ENCODE measurements at places on chromosomes 12 and 14.

DNA sequence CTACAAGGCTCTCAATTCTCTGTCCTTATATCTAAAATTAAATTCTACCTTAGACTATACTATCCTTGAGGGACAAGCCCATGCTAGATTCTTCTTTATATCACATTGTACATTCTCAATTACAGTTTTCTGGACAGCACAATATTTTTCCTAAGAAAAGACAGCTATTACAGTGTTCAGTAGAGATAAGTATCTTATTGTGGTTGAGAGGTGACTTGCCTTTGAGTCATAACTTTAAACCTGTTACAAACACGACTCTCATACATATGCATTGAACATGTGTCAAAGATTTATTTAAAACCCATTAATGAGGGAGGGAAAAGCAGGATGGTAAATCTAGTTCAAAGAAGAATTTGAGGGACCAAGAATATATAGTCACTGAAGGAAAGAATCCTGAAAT, 61.1 kb downstream of the TPH2 start:
- no peak for DNase-seq

- no peak for DNase-seq
Measured at GRCh38 chr12:79023261-79023660, 158.7 kb downstream of the SYT1 start.

- no peak for DNase-seq
Measured at GRCh38 chr12:98062464-98063245, 452.7 kb upstream of the TMPO start.

DNA sequence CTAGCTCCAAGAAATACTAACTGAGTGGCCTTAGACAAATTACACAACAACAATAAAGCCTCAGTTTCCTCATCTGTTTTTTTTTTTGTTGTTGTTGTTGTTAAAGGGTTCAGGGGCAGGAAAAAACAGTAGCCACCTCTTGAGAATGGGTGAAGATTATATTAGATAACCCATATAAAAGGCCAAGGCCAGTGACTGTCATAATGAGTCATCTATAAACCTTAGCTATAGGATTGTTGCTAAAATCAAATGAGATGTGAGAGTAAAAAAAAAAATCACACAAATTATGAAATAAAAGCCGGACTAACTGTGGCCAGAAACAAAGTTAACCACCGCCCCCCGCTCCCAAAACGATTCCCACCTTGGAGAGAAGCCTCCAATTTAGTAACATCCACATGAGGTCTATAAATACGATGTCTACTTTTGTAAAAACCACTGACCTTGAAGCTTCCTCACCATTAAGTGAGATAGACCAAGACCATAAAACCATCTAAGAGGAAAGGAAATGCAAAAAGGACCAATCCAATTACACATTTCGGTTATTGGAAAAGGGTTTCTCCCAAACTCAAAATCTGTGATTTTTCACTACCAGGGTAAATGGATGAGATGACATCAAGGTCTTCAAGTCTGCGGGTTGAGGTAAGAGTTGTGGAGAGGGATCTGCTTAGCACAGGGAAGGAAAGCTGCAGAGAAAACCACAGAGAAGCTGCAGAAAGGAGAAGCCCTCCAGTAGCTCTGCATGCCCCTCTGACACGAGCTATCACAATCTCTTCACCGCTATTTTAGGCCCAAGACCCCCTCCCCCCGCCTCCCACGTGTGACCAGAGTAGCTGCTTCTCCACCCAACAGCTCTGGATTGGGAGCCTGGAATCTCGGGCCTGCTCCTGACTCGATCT, 1.0 kb downstream of the NAA25 start:
- no peak for DNase-seq

DNA sequence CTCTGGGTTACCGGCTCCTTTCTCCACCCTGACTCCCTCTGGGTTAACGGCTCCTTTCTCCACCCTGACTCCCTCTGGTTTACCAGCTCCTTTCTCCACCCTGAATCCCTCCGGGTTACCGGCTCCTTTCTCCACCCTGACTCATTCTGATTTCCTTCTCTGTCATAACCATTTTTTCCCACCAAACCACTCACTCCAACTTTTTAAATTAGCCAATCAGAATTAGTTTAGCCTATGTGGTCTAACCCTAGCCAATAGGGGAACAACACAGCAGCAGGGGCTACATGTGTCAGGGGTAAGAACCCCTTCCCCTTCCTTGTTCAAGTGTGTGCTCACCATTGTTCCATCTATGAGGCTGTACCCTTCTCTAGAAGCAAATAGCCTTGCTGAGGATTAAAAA, 98.4 kb upstream of the RBM19 start:
- DNase-seq = no peak

DNA sequence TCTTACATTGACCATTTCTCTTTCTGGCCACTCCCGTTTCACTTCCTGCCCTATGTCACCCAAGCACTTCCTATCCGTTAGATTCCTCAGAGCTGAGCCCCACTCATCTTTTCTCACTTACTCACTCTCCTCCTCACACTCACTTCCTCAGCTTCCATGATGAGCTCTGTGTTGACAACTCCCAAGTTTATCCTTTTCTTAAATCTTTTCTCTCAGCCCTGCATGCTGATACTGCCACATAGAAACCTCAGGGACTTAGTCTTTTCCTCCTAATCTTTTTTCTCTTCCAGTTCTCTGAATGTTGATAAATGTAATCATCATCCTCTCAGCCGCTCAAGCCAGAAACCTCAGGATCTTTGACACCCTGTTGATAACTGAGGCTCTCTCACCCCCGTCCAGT, 99.6 kb downstream of the ANO6 start:
- DNase-seq = no peak

DNA sequence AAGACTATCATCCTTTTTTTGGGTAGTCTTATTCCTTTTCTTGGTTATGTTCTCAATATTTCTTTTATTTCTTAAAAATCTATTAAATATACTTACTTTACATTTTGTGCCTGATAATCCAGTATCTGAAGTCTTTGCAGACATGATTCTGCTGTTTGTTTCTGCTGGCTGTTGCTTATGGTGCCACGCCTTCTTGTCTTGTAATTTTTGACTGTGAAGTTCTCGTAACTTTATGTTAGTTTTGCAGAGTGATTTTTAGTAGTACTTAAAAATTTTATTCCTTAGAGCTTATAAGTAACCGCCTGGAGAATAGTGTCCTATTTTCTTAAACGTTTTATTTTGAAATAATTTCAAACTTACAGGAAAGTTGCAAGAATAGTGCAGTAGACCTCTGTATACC, 10.5 kb downstream of the FRS2 start:
- no peak for DNase-seq

GRCh38 chr14:70018713-70019211, 139.5 kb downstream of the SMOC1 start:
- DNase-seq = no peak

- no peak for DNase-seq
Measured at GRCh38 chr12:88339254-88339949, 197.3 kb downstream of the TMTC3 start.

DNA sequence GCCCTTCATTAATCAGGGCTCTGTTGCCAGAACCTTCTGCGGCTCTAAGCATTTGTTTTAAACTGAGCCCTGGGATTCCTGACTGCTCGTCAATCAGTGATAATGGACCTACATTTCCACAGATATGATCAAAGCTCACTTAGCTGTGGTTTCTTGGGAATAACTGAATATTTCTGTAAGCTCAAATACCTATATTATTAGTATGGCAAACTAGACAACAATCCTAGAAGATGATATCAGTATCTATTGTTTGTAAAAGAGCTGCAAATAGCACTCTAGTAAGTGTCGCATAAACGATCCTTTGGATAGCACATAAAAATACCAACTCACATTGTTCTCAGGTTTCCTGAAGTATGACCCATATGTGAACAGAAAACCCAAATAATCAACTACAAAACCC, 150.4 kb downstream of the PPM1H start:
- DNase-seq = no peak

GRCh38 chr14:32367516-32367915, 38.4 kb downstream of the AKAP6 start:
- DNase-seq = no peak

DNA sequence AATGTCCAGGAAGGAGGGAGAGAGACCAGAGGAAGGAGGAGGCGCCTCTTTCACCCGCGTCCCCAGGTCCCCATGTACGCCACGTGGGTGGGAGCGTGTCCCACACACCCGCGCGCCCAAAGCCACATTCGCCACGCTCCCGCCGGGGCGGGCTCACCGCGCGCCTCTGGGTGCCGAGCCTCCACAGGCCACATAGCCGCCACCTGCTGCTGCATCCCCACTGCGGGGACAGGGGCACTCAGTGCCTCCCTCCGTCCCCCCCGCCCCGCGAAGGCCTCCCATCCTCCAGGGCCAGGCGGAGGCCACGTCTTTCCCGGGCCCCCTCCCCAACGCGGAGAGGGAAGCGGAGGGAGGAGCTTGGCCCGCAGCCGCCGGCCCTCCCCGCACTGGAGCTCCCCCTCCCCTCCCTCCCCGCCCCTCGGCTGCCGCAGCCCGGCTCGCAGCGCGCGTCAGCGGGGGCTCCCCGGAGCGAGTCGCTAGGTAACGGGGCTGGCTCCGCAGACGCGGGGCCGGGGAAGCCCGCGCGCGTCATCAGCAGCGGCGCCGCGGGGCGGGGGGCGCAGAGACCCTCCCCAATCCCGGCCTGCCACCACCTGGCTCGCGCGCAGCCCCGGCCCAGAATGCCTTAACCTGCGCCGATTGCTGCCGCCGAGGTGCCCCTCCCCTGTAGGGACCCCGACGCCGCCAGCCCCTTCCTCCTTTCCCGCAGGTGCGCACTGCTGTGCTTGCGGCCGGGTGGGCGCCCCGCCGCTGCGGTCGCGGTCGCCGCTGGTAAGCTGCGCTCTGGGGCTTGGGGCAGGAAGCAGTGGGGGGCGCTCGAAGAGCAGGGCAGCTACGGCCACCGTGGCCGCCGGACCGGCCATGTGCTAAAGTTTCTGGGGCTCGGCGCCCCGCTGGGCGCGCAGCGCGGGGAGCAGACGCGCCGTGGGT, 536 bp upstream of the TUNAR start:
- peak; percentile 26 for DNase-seq

- DNase-seq = no peak
Measured at GRCh38 chr14:24920265-24921075, 129.5 kb downstream of the STXBP6 start.

- DNase-seq = no peak
Measured at GRCh38 chr14:78605025-78605762, 435.0 kb downstream of the NRXN3 start.

DNA sequence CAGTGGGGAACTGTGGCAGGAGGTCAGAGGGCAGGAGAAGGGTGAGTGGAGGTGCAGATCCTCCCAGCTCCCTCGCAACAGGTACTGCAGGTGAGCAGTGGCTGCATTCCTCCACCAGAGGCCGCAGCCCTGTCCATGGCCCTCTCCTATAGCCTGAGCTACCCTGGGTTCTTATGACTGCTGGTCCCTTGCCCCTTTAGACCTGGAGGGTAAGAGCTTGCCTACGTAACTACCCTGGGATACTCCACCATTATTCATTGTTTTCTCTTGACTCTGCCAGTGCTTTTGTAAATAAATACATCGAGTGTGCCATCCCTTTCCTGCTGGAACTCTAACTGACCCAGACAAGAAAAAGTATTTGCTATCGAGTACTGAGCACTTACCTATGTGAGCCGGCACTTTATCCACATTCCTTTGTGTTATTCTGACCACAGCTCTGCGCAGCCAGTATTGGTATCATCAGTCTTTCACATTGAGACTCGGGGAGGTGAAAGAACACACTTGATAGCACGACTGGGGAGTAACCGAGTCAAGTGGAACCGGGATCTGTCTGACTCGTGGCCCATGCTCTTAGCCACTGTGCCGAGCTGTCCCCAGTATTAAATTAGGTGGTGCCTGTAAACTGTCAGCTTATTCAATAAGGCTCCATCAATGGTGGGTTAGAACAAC, 38.5 kb downstream of the LTBP2 start:
- DNase-seq = no peak

- DNase-seq = peak; percentile 30
Measured at GRCh38 chr12:103877934-103878510, 37.0 kb upstream of the NT5DC3 start.

- DNase-seq = no peak
Measured at GRCh38 chr14:23158779-23159178, 24.7 kb downstream of the SLC7A8 start.

DNA sequence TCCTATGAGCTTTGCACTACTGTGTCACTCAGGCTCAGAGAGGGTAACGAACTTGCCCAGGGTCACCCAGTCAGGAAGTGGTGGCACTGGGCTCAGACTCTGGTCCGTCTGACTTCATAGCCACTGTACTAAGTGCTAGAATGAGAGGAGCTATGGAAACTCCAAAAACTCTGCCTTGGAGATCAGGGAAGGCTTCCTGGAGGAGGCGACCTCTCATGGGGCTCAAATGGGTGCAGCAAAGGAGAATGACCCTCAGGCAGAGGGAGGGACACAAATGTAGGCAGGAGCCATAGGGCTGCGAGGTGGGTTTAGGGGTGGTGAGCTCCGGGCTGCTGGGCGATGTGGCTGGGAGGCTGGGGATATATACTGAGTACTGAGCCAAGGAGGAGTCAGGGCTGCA, 3.2 kb downstream of the CCDC197 start:
- no peak for DNase-seq

GRCh38 chr12:26798023-26798422, 35.0 kb downstream of the ITPR2 start:
- no peak for DNase-seq

DNA sequence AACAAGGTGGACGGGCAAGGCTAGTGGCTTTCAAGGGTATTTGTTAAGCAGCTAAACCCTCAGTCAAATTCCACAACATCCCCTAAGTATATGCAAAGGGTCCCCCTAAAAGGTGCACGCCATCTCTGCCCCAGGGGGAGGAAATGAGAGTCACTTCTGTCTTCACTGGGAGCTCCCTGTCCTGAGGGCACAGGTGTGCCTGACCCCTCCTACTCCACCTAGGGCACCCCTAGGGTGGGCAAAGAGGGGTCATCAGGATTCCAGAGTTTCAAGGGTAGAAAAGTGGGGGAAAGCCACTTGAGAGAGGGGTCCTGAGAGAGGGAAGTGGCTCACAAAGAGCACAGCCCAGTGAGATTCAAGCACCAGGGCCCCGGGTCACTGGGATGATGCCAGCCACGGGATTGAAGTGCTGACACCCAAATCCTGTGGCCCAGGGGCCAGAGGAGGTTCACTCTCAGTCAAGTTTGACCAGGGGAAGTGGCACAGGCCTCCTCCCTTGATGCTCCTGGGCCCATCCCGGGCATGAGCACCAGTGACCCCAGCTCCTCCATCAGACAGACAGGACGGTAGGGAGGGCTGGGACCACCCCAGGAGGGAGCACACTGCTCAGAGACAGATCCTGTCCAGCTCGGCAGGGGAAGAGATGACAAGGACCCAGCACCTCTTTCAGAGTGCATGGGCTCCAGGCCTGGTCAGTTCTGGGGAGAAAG, 82.3 kb upstream of the BCL11B start:
- no peak for DNase-seq

GRCh38 chr12:132458846-132459641, 30.9 kb upstream of the FBRSL1 start:
- DNase-seq = no peak

- DNase-seq = no peak
Measured at GRCh38 chr12:52627395-52628110, 9.2 kb upstream of the KRT73 start.

- DNase-seq = no peak
Measured at GRCh38 chr12:100154474-100155247, 12.0 kb upstream of the BLTP3B start.

DNA sequence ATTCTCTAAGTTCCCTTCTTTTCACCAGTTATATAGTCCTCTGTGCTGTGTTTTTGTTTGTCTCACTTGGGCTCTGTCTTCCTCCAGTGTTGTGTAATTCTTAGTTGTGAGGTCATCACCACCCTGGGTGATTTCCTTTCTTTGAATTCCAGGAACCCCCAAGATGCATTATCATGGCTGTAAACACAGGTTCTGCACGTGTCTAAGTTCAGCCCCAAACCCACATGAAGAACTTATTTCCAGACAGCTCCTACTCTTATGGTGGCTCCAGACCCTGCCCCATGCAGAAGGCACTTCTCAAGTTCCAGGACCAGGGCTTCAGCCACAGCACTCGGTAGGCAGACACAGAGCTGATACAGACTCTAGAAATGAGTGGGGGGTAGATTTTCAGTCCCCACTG, 560.5 kb downstream of the BCL11B start:
- DNase-seq = no peak

Measured in cerebellum (tissue), 4 donors.